ENCODE measurements at places on chromosomes 6 and 20.

GRCh38 chr6:138371720-138372119, 6.0 kb upstream of the SMIM28 start:
- no peak for DNase-seq

DNA sequence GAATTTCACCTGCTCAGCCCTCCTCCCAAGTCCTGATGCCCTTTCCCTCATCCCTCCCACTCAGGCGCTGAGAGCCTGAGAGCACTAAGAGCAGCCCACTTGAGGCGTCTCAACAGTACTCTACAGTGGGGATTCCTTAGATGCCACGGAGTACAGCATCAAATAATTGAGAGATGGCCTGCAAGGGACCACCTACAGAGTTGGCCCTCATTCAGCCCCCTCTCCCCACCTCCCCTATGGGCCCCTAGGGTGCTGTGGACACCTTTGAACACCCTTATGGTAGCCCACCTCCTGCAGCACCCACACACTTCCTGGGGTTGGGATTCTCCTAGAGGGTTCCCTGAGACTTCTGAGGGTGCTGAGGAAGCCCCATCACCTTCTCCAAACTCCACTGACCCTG, 37.1 kb upstream of the SIRPG start:
- no peak for DNase-seq

- no peak for DNase-seq
Measured at GRCh38 chr6:5937169-5937909, 69.4 kb downstream of the NRN1 start.

DNA sequence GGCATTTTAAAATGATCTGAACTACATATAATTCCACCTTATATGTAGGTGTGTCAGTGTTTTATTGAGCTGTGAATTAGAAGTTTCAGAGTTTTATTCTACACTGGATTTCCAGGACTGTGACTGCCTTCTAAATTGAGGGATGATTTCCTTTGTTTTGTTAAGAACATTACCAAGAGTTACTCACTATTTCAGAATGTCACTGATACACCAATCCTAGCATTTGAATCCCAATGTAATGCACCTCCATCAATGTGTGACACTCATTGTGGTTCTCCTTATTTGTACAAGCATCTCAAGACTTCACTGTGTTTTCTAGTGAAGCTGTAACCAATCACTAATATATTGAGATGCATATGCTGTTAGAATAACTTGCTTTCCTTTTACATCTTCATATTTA, 86.8 kb downstream of the PLCB1 start:
- no peak for DNase-seq

- DNase-seq = no peak
Measured at GRCh38 chr20:38477747-38478146, 5.1 kb downstream of the RALGAPB start.

DNA sequence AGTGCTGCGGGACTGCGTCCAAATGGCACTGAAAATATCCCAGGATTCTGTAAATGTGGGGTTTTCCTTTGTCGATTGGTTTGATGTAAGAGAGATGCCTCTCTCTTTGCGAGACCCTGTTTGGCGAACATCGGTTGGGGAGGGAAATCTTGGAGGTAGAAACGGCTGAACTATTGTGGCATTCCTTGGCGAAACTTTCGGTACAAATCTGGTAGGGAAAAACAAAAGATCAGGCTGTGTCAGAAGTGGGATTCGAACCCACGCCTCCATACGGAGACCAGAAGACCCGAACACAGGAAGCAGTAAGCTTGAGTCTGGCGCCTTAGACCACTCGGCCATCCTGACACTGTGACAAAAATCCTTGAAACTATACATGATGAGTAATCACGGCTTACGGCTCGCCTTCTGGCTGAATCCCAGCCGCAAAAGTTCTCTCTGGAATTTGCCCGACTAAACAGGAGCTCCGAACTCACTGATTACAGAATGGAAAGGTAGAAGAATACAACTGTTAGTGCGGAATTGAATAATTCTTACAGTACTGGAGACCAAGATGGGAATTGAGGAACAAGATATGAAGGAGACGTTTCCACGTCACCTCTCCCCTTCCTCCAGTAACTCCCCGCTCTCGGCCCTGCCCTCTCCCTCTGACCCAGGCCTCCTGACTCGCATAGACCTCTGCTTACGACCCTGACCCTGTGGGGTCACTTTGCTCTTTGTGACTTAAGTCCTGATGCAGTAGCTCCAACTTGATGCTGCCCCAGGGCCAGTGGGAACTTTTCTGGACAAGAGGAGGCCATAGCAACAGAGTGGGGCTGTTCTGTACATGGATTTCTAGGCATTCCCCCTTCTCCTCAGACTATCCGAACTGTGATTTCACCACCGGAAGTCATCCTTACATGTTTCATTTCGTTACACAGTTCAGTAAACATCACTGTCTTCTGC, 132.8 kb upstream of the ZNF184 start:
- no peak for DNase-seq

DNA sequence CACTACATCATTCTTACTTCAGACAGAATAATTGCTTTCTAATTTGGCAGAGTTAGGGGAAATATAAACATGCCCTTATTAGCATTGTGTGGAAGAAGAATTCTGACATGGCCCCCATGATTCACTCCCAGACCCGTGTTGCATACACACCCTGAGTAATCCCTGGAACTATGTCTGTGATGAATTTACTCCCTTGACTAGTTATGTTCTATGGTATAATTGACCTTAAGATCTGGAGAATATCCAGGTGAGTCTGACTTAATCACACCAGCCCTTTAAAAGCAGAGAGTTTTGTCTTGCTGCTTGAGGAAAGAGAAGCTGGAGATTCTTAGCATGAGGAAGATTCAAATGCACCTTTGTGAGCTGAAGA, 262.9 kb downstream of the SOX4 start:
- DNase-seq = no peak
